CD8-positive, alpha-beta memory T cell (primary cell): ENCODE measurements at places on chromosomes 3 and 15.
A peak's percentile ranks its signal among the peaks of the same experiment; 100 is the strongest.

DNA sequence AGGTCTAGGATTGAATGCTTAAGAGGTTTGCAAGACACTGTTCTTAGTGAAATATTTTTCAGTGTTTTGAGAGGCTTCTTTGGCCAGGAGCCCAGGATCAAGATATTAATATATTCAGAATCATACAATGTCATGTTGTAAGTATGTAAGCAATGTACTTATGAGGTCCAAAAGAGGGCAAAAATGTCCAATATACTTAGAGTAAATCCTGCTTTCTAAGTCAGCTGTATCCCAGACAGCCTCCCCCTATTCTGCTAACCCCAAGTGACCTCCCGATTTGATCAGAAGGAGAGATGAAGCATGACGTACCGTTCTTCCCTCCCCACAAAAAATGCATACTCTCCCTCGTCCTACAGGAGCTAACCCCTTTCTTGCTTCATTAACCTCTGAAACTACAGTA, 70.9 kb downstream of the CHAC1 start:
- no peaks in the 10 kb centered on the region for H3K27me3 ChIP-seq
- H3K4me3 ChIP-seq, result no peak overlapping the region
- DNase-seq, result no peak
- no peak overlapping the region for H3K27ac ChIP-seq
- no peaks in the 10 kb centered on the region for H3K4me1 ChIP-seq

DNA sequence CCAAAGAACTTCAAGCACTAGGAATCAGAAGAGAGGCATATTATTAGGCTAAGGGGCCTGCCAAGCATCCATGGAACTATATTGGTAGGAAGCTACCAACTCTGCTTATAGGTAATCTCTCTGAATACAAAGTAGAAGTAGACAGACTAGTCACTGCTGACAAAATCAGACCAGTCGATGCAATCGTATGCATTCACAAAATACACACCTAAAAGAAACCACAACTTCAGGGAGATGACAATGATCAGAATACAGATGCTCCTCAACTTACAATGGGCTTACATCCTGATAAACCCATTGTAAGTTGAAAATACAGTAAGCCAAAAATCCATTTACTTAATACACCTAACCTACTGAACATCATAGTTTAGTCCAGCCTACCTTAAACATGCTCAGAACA, 94.7 kb downstream of the FSIP1 start:
- DNase-seq, result no peak
- no peaks in the 10 kb centered on the region for H3K27me3 ChIP-seq
- no peaks in the 10 kb centered on the region for H3K36me3 ChIP-seq
- H3K4me3 ChIP-seq, result no peak overlapping the region
- H3K27ac ChIP-seq, result no peak overlapping the region

- H3K36me3 ChIP-seq, result no peaks in the 10 kb centered on the region
- H3K4me1 ChIP-seq, result peaks cover 27% of the 10 kb centered on the region
- peak; percentile 51 for DNase-seq
- no peak overlapping the region for H3K4me3 ChIP-seq
- peak overlapping the region; percentile 68 for H3K27ac ChIP-seq
- H3K27me3 ChIP-seq, result no peaks in the 10 kb centered on the region
These were observed 19.1 kb downstream of the ZDHHC19 start for GRCh38 chr3:196192036-196192523.

- H3K4me3 ChIP-seq, result no peak overlapping the region
- no peak for DNase-seq
- H3K27me3 ChIP-seq, result no peaks in the 10 kb centered on the region
These were observed 170.7 kb downstream of the TBC1D5 start for GRCh38 chr3:17571686-17572085.

DNA sequence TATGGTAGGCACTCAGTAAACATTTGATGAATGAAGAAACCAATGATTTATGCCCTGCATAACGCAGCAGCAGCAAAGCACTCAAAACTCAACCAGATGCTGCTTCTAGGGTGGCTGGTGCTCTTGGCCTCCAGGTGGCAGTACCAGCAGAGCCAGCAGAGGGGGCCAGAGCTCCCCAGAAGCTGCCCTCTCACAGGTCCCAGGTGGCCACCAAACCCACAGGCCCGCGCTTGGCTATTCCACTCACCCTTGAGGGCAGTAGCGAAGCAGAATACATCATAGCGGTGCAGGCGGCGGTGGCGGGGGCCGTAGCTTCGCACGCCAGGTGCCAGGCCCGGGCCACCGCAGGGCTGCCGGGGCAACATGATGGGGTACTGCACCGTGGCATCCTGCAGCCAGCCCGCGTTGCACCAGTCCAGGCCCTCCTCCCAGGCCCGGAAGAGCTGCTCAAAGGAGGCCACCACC, 16.6 kb downstream of the HAPLN3 start:
- no peak overlapping the region for H3K27ac ChIP-seq
- no peaks in the 10 kb centered on the region for H3K4me1 ChIP-seq
- H3K36me3 ChIP-seq, result peaks cover 3% of the 10 kb centered on the region
- H3K27me3 ChIP-seq, result no peaks in the 10 kb centered on the region
- no peak overlapping the region for H3K4me3 ChIP-seq

GRCh38 chr3:114565216-114565615, 271.4 kb downstream of the TIGIT start:
- H3K36me3 ChIP-seq, result no peaks in the 10 kb centered on the region
- DNase-seq, result no peak
- no peaks in the 10 kb centered on the region for H3K27me3 ChIP-seq
- H3K4me1 ChIP-seq, result no peaks in the 10 kb centered on the region
- no peak overlapping the region for H3K4me3 ChIP-seq

GRCh38 chr15:72086010-72086697, 31.8 kb downstream of the MYO9A start:
- no peaks in the 10 kb centered on the region for H3K4me1 ChIP-seq
- no peak overlapping the region for H3K27ac ChIP-seq
- H3K27me3 ChIP-seq, result no peaks in the 10 kb centered on the region
- no peaks in the 10 kb centered on the region for H3K36me3 ChIP-seq
- H3K4me3 ChIP-seq, result no peak overlapping the region

GRCh38 chr3:126087552-126088175, 3.7 kb upstream of the SLC41A3 start:
- no peaks in the 10 kb centered on the region for H3K36me3 ChIP-seq
- no peak overlapping the region for H3K27ac ChIP-seq
- no peaks in the 10 kb centered on the region for H3K27me3 ChIP-seq
- DNase-seq, result no peak
- no peak overlapping the region for H3K4me3 ChIP-seq

- H3K27me3 ChIP-seq, result no peaks in the 10 kb centered on the region
- H3K4me1 ChIP-seq, result no peaks in the 10 kb centered on the region
- no peak overlapping the region for H3K4me3 ChIP-seq
- peaks cover 26% of the 10 kb centered on the region for H3K36me3 ChIP-seq
- DNase-seq, result no peak
- no peak overlapping the region for H3K27ac ChIP-seq
These were observed 14.4 kb downstream of the CCDC32 start for GRCh38 chr15:40550341-40551037.

- no peaks in the 10 kb centered on the region for H3K36me3 ChIP-seq
- no peak overlapping the region for H3K27ac ChIP-seq
- H3K4me3 ChIP-seq, result no peak overlapping the region
- no peaks in the 10 kb centered on the region for H3K27me3 ChIP-seq
- H3K4me1 ChIP-seq, result no peaks in the 10 kb centered on the region
These were observed 759.4 kb downstream of the ROBO2 start for GRCh38 chr3:77799278-77799677.

DNA sequence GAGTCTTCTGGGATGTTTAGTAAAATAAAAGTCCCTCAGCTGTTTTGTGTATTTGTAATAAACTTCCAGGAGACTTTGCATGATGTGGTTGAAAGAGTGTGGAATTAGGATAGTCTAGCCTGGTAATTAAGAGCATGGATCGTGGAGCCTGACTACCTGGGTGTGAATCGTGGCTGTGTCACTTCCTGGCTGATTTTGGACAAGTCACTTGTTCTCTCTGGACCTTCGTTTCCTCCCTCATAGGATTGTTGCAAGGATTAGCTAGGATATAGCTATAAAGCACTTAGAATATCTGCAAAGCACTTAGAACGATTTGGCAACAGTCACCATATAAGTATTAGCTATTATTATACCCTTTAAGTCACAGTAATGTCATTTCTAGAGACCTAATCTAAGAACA, 40.2 kb downstream of the SLMAP start:
- H3K4me1 ChIP-seq, result no peaks in the 10 kb centered on the region
- no peak for DNase-seq
- no peak overlapping the region for H3K27ac ChIP-seq
- H3K4me3 ChIP-seq, result no peak overlapping the region
- no peaks in the 10 kb centered on the region for H3K27me3 ChIP-seq
- H3K36me3 ChIP-seq, result no peaks in the 10 kb centered on the region

- no peak overlapping the region for H3K27ac ChIP-seq
- no peaks in the 10 kb centered on the region for H3K27me3 ChIP-seq
- H3K36me3 ChIP-seq, result no peaks in the 10 kb centered on the region
- DNase-seq, result no peak
- H3K4me1 ChIP-seq, result no peaks in the 10 kb centered on the region
- H3K4me3 ChIP-seq, result no peak overlapping the region
These were observed 81.5 kb downstream of the DIPK2A start for GRCh38 chr3:144053121-144053520.

- no peaks in the 10 kb centered on the region for H3K36me3 ChIP-seq
- peaks cover 6% of the 10 kb centered on the region for H3K4me1 ChIP-seq
- no peak overlapping the region for H3K4me3 ChIP-seq
- peaks cover 5% of the 10 kb centered on the region for H3K27me3 ChIP-seq
- no peak overlapping the region for H3K27ac ChIP-seq
- no peak for DNase-seq
These were observed 296.3 kb downstream of the UACA start for GRCh38 chr15:70466895-70467529.

DNA sequence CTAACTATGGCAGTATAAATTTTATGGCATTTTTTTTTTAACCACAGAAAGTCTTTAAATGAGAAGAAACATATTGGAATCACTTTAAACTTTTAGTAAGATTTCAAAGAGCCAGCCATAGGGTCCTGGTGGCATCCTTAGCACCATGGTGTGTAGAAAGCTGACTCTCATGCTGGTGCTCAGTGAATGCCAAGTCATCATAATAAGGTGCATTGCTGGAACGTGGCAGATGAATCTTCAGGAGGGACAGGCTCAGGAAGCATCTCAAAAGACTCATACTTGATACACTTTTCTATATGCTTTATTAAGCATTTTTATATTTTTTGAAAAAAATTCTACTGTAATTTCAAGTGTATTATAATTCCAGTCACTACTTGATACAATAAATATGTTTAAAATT, 274.2 kb downstream of the ZIC4 start:
- no peak overlapping the region for H3K27ac ChIP-seq
- no peak for DNase-seq
- no peak overlapping the region for H3K4me3 ChIP-seq
- no peaks in the 10 kb centered on the region for H3K4me1 ChIP-seq
- H3K27me3 ChIP-seq, result no peaks in the 10 kb centered on the region

- no peaks in the 10 kb centered on the region for H3K4me1 ChIP-seq
- H3K27ac ChIP-seq, result no peak overlapping the region
- no peak overlapping the region for H3K4me3 ChIP-seq
- DNase-seq, result no peak
These were observed 19.6 kb upstream of the CHRNB4 start for GRCh38 chr15:78660584-78660983.

DNA sequence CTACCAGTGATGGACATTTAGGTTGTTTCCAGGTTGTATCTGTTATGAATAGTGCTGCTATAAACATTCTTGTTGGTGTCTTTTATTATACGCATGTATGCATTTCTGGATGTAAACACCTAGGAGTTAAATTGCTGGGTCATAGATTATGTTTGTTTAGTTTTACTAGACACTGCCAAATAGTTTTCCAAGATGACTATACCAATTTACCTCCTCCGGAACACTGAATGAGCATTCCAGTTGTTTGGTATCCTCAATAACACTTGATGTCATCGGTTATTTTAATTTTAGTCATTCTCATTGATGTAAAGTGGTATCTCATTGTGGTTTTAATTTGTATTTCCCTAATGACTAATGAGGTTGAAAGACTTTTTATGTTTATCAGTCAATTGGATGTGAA, 36.6 kb upstream of the ARID3B start:
- H3K4me3 ChIP-seq, result no peak overlapping the region
- H3K27me3 ChIP-seq, result no peaks in the 10 kb centered on the region
- no peaks in the 10 kb centered on the region for H3K36me3 ChIP-seq
- no peak overlapping the region for H3K27ac ChIP-seq
- no peak for DNase-seq

DNA sequence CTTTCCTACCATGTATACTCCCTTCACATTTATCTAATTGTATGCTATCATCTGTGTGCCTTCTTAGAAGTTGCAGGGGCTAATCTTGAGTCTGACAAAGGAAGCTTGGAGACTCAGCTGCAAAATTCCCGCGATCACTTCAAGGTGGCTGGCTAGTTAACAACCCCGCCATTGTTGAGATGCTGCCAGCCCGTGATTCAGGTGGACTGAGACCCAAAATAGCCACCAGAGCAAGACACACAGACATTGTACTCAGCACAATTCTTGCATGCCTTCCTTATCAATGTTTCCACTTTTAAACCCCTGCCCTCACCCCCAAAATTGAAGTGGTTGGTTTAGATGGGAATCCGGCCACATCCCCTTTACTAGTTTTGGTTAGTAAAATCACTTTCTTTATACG, 225.8 kb upstream of the ZNF717 start:
- no peak overlapping the region for H3K27ac ChIP-seq
- no peak for DNase-seq
- H3K4me3 ChIP-seq, result no peak overlapping the region
- H3K36me3 ChIP-seq, result no peaks in the 10 kb centered on the region
- no peaks in the 10 kb centered on the region for H3K27me3 ChIP-seq

GRCh38 chr15:39837454-39837853, 54.8 kb upstream of the FSIP1 start:
- H3K36me3 ChIP-seq, result no peaks in the 10 kb centered on the region
- no peak for DNase-seq
- H3K27ac ChIP-seq, result no peak overlapping the region
- no peaks in the 10 kb centered on the region for H3K4me1 ChIP-seq
- no peak overlapping the region for H3K4me3 ChIP-seq

- H3K4me3 ChIP-seq, result no peak overlapping the region
- peaks cover 26% of the 10 kb centered on the region for H3K27me3 ChIP-seq
- DNase-seq, result no peak
- H3K4me1 ChIP-seq, result peaks cover 6% of the 10 kb centered on the region
These were observed 5.9 kb downstream of the ANKRD63 start for GRCh38 chr15:40276927-40277326.

GRCh38 chr3:103794656-103795055, 1359.8 kb downstream of the ZPLD1 start:
- no peak for DNase-seq
- H3K27me3 ChIP-seq, result no peaks in the 10 kb centered on the region
- H3K4me3 ChIP-seq, result no peak overlapping the region

DNA sequence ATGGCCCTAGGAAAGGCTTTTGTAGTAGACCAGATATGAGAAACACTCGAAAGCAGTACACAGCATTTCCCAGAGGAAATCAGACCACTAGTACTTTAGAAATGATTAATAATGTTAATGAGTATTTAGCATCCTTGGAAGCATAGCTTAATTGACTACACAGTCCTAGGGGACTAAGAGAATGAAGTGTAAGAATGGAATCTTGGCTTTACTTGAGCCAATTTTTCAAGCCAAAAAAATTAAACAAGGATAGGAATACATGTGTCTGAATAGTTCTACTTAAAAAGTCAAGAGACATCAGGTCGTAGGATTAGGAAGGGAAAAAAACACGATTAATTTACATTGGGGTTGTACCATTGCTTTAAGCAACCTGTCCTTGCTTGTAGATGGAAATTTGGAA, 38.2 kb downstream of the DPPA2 start:
- H3K27ac ChIP-seq, result no peak overlapping the region
- no peaks in the 10 kb centered on the region for H3K4me1 ChIP-seq
- no peak overlapping the region for H3K4me3 ChIP-seq
- no peaks in the 10 kb centered on the region for H3K36me3 ChIP-seq
